Fibroblast of lung (primary cell): ENCODE measurements at places on chromosomes 7 and 10.

- no peak for DNase-seq
These were observed 4.2 kb downstream of the CLDN12 start for GRCh38 chr7:90407484-90407821.

GRCh38 chr7:107744345-107744750, 406 bp downstream of the CBLL1 start:
- DNase-seq, result no peak

- no peak for DNase-seq
These were observed 206.0 kb upstream of the SH2B2 start for GRCh38 chr7:102080434-102081243.

DNA sequence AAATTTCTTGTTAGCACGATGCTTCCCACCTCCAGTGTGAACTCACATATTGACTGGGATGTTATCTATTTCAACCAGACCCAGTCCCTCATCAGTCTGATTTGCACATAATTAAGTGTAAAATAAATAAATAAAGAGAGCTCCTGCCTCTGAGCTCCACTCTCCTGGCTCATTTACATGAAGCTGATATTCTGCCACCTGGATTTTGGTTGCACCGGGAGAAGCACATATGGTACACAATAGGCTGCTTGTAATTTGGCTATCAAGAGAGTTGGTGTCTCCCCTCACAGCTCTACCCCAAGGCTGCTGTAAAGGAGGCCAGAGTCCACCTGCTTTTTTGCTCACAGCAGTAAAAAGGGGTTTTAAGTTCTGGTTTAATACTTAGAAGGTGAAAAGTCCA, 610.5 kb downstream of the KCNMA1 start:
- DNase-seq, result no peak

DNA sequence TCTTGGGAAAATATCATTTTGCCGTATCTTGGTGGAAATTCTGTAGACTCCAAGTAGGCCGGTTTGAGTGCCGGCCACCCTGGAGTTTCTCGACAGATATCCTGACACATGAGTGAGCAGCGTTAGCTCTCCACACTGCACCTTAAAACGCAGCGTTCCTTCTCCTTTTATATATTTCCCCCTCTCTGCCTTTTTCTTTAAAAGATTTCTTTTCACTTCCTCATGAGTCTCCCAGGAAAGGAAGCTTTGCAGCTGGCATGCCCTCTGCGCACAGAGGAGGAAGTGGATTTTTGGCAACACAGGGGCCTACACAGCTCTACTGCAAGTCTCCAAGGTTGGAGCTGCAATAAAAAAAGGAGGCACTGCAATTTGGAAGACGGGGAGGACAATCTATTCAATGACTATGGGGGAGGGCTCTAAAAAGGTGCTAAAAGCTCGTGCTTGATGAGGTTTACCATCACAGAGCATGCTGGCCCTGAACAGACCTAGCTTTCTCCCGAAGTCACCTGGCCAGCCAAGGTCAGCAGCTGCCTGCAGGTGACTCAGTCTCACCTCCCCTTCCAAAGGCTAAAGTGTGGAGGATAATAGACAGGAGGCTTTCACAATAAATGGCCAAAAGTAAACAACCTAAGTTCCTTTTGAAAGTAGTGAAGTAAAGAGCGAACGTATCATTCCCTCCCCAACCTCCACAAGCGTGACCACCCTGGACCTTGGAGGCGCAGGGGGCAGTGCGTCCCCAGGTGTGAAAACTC, 252.8 kb downstream of the ZMYND11 start:
- no peak for DNase-seq

DNA sequence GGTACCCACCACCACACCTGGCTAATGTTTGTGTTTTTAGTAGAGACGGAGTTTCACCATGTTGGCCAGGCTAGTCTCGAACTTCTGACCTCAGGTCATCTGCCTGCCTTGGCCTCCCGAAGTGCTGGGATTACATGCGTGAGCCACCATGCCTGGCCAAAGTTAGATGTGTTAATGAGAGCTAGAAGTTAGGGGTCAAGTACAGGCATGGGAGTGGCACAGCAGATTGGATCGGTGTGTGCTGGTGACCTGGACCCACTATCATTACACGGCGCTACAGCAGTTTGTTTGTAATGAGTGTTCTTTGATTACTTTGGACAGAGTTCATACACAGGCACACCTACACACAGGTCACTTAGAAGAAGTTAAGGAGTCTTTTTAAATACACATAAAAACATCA, 36.7 kb downstream of the DNAJB6 start:
- DNase-seq, result no peak

- DNase-seq, result no peak
These were observed 43.1 kb downstream of the GHRHR start for GRCh38 chr7:31006857-31007256.

- DNase-seq, result no peak
These were observed 44.0 kb downstream of the UNCX start for GRCh38 chr7:1276626-1277175.

DNA sequence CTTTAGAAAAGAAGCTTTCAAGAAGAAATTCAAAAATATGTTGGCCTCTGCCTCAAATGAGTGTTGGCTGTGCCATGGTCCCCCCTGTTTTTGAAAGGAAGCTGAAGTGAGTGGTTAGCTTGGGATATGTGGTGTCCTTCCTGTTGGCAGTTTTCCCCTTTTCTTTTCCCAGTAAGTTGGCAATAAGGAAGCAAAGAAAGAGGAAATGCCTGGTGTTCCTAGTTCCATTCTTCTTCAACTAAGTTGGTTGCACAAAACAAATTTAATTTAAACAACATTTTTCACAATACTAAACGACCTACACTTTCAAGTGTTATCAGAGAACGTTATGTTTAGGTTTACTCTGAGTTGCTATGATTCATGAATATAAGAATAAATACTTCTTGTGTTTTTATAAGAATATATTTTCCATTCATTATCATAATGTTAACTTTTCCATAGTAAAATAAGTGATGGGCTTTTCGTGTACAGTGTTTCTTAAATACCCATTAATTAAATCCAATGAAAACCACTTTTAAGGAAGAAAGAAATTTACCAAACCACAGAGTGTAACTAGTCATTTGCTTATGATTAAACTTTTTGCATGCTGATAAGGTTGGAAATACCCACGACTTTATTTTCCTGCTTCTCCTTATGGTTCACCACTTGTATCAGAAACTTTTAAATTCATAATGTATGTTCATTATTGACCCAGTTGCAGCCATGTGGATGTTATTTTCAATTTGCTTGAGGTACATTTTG, 7.7 kb downstream of the HDAC9 start:
- DNase-seq, result peak; percentile 50
